Stimulated activated CD8-positive, alpha-beta memory T cell treated with anti-CD3 and anti-CD28 coated beads, Interleukin-4, amount 100 ng/mL, for 24 hours (primary cell): ENCODE measurements at places on chromosomes 5 and 9.
A peak's percentile ranks its signal among the peaks of the same experiment; 100 is the strongest.

- no peak for DNase-seq
Measured at GRCh38 chr5:16886793-16887345, 49.2 kb downstream of the MYO10 start.

- no peak for DNase-seq
Measured at GRCh38 chr5:157451806-157452205, 8.2 kb upstream of the NIPAL4 start.

- no peak for DNase-seq
Measured at GRCh38 chr9:87894998-87895625, 12.4 kb downstream of the SPATA31E1 start.

DNA sequence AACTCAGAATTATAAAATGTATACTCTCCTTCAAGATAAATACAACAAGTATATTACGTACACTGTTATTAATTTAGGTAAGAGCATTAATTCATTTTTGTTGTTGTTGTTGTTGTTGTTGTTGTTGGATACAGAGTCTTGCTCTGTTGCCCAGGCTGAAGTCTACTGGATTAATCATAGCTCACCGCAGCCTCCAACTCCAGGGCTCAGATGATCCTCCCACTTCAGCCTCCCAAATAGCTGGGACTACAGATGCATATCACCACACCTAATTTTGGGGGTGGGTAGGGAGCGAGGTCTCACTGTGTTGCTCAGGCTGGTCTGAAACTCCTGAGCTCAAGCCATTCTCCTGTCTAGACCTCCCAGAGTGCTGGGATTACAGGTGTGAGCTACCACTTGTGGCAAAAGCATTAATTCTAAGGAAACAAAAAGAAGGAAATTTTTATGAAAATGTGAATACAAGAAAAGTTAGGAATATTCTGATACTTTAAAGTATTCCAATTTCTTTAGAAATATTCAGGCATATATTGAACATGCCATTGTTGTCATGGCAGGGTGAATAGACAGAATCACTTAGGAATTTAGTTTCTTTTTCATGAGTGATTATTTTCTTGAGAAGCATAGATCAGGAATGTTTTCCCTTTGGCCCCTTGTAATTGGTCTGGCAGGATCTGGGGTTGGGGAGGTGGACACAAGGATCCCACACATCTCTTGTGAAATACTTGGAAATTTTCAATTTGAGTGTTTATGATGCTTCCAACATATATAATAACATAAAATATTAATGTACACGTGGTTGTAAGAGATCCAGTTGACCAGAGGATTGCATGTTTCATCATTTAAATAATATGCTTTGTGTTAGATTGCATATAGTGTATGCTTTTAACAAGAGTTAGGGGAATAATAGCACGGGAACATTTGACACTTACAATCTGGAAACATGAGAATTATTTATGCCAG is 263.6 kb downstream of the FANCC start:
- DNase-seq, result no peak

DNA sequence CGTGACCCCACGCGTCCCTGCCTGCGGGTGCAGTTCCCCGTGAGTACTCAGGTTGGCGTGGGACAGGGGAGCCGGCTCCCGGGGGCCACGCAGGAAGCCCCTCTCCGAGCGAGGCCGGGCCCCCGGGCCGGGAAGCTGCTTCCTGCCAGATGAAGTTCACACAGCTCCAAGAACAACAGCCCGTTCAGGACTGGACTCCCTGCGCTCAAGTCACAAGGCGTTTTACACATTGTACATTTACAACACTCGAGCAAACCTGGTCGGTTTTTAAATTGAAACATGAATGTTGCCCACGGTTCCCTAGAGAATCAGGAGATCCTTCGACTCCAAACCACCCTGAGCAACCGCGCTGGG is 22.4 kb downstream of the SLC9A3 start:
- DNase-seq, result no peak

DNA sequence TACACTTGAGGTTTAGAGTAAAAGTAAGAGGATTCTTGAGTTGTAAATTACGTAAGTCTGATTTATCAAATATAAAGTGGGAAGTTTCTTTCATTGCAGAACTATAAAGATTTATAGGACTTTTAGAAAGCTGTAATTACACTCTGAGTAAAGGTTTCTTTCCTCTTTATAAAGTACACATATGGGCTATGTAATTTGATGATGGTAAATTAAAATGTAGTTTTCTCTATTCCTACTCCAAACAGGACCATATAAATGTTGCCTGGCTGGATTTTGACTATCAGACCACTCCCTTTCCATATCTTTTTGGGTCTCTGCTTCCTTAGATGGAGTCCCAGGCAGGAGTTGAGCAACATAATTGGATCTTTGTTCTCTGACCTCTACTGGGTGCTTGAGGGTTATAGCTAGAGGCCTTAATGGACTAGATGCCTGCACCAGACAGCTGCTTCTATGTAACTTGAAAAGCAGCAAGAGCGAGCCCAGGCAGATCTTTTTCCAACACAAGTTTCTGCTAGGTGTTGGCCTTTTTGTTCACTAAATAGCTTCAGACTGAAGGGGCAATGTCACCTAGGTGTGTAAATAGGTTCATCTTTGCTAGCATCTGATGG is 11.4 kb upstream of the TEX48 start:
- no peak for DNase-seq

DNA sequence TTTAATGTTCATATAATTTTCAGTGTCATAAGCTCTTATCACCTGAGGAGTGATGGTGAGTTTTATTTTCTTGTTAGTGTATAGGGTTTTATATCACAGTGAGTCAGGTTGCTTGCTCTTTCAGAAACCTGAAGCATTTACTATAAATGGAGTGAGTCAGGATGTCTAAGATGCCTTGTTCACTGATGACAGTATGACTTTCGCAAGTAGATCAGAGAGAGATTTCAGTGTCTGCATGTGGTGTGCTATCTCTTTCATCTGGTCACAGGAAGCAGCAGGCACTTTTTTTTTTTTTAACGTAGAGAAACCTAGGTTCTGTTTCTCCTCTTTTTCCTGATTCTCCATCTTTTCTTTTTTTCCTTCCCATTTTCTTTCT is 237.1 kb downstream of the DMRTA1 start:
- DNase-seq, result no peak

GRCh38 chr9:135478829-135479468 is 633 bp upstream of the PPP1R26 start:
- DNase-seq, result no peak

GRCh38 chr5:34580983-34581382 is 75.1 kb upstream of the RAI14 start:
- DNase-seq, result no peak

GRCh38 chr5:68233075-68233474 is 17.5 kb downstream of the PIK3R1 start:
- DNase-seq, result no peak

DNA sequence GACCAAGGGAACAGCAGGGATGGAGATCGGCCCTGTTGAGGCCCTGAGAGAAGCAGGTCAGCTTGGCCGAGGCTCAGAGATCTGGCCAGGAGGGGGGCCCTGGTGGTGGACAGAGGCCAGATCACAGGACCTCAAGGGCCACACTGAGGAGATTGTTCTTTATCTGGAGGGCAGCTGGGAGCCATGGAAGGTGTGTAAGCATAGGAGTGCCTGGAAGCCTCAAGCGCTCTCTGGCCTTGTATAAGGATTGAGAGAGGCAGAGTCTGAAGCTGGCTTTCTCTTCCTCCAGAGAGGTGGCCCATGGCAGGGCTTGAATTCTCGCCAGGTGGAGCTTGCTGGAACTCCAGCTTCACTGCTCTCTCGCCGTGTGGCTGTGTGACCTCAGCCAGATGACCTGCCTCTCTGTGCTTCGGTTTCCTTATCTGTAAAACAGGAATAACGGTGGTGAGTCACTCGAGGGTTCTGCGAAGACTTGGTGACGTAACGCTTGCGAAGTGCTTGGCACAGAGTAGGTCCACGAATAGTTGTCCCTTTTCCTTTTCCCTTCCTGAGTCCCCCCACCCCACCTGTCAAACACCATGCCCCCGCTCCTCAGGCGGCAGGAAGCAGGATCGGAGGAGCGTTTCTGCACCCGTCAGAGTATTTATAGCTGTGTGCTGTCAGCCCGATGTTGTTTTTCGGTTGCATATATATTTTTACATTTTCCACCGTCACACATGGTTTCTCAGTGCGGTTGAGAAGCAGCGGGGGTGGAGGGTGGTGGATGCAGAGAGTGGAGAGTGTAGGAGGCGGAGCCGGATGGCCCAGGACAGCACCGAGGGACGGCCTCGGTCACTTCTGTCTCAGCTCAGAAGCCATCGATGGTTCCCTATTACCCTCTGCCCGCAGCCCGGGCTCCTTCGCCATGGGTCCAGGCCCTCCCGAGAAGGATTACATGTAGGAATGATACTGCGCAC is 17.0 kb upstream of the CRB2 start:
- peak; percentile 62 for DNase-seq

GRCh38 chr9:86324308-86324707 is 29.9 kb downstream of the TUT7 start:
- no peak for DNase-seq

DNA sequence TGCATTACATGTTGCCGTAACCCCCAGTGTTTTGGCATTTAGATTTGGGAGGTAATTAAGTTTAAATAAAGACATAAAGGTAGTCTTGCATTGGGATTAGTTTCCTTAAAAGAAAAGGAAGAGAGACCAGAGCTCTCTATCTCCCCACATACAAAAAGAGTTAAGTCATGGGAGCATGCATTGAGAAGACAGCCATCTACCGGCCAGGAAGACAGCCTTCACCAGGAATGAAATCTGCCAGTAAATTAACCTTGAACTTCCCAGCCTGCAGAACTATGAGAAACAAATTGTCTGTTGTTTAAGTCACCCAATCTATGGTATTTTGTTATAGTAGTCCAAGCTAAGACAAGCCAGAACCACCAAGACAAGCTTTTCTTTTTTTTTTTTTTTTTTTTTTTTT is 567.0 kb upstream of the CDH18 start:
- DNase-seq, result no peak

DNA sequence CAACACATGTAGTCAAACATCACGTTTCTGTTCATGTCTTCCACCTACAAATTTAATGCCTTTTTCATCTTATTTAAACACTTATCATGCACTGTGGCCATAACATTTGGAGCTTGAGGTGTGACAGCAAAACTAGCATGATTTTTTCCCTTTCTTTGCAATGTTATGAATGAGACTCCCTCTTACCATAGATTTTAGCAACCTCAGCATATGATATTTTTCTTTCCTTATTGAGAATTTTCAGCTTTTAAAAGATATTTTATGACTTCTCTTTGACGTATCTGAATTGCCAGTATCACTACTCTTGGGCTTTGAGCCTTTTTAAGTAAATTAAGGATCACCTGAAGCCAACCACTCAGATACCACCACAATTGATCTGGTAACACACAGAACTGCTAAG is 32.7 kb upstream of the ISOC1 start:
- DNase-seq, result no peak

DNA sequence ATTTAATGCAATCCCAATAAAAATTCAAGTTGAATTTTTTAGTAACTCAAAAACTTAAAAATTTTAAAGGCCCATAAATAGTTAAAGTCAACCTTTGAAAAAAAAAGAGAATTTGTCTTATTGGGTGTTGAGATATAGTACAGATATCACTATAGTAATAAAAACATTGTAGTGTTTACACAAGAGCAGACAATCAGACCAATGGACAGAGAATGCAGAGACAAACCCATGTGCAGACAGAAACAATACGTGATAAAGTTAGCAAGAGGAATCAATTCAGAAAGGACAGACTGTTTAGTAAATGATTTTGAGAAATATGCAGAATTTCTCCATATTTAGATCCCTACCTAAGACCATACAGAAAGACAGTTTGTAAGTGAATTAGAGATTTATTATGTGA is 33.9 kb downstream of the GOLGA1 start:
- no peak for DNase-seq

DNA sequence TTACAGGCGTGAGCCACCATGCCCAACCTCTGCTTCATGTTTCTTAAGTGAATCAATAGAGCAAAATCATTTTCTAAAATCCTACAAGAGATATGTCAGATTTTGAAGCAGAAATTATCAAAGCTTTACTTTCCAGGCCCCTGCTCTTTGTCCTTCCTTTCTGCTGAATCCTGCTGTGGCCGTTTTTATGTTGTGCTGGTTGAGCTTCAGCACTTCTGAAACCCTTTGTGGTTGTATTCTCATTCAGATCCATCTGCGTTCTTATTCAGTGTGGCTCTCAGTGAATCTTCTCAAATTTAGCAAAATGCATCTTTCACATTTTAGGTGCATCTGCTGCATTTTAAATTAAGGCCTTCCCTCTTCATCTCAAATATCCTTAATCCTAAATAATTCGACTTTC is 26.0 kb downstream of the JMY start:
- DNase-seq, result no peak

GRCh38 chr9:105968811-105969466 is 274.6 kb downstream of the TMEM38B start:
- DNase-seq, result no peak

- DNase-seq, result no peak
Measured at GRCh38 chr5:68217528-68217927, 2.0 kb downstream of the PIK3R1 start.

DNA sequence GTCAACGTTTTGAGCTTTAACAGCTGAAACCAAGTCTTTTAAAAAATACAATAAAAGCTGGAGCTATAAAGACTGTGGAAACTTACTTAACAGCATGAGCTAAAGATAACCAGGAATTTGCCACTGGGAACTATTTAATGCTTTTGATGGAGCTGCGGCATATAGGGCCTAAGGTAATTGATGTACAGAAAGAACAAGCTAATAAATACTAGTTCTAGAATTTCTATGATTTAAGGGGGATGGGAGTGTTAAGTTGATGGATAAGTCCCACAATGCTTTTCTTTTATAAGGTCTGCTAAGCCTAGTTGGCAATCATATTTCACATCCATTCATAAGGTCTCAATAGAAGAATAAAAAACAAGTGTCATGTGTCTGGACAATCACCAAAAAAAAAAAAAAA is 334.0 kb upstream of the DMAC1 start:
- no peak for DNase-seq

DNA sequence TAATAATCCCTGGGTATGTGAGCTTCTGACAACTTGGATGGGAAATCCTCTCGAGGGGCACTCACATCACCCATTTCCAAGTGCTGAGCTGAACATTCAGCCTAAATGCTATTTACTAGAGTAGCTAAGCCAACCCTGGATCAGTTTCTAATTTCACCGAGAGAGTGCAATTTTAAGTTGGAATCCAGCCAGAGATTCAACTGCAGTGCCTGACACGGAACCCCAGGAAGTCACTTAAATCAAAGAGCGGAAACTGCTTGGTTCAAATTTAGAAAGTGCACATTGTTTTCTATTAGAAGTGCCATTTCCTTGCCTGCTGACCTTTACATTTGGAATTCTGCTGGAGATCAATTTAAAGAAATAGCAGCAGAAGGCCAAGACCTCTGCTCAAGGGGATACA is 8.8 kb downstream of the SPRY4 start:
- no peak for DNase-seq
